ENCODE measurements at places on chromosomes 1 and 21.

- DNase-seq, result no peak
Observed at GRCh38 chr1:178483251-178483957, 13.4 kb downstream of the CLEC20A start.

GRCh38 chr1:197973206-197973605 lies 56.0 kb downstream of the LHX9 start:
- no peak for DNase-seq

GRCh38 chr21:36734367-36735200 lies 35.7 kb downstream of the SIM2 start:
- DNase-seq, result no peak

DNA sequence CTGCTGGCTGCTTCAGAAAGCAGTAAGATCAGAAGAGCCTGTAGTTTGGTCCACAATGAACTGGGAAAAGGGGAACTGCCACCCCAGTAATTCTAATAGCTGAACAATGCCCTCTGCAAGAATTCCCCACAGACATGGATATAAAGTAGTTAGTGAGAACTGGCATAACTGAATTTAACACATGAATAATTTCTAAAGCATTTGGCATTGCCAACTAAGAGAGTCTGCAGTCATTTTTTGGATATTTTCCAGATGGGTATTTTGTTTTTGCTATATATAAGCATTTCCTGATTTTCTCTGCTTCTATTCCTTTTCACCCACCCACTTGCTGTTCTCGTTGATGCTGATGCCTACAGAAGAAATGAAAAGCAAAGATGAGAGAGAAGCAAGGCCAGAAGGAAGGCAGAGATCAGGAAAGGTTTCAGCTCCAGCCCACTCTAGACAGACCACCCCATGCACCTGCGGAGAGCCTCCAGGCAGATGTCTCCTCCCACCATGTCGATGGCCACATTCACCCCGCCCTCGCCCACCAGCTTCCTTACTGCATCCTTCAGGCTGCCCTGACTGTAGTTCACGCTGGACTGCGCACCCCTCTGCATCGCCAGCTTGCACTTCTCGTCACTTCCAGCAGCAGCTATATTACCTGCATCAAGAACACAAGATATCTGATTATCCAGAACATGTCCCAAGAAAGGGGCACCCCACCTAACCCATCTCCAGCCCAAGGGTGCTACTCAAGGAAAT lies 55.9 kb upstream of the SEC16B start:
- no peak for DNase-seq

GRCh38 chr1:86339906-86340305 lies 56.2 kb downstream of the ODF2L start:
- DNase-seq, result no peak

DNA sequence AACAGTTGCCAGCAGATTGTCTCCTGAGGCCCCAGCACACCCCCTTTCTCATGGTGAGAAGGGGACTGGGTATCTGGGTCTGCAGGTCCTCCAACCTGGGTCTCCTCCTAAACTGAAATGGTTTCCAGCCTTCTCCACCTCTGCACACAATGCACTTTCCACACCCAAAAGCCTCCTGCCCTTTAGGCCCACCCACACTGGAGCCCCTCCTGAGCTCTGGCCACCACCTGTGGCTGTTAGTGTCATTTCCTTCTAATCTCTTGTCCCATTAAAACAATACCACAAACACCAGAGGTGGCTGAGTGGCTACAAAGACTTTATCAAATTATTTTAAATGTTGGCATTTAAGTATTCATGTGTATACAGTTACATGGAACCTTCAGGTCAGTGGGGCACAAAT lies 11.5 kb downstream of the GPR3 start:
- DNase-seq, result no peak

DNA sequence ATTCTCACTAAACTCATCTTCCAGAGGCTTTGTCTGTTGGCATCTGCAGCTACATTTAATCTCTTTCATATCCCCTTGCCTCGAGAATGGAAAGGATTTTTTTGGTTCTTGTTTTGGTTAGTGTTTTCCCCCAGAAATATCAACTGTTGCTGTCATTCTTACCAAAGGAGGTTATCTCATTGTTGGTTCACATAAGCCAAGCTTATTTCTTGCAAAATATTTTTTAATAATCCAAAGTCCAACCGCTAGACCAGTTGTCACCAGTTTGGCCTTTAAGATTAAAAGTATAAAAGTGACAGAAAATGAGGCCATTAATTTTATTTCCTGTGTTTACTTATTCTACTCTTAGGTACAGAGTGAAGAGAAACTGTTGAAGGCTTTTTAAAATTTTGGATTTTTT lies 66.5 kb upstream of the PROX1 start:
- no peak for DNase-seq

All from GM19239 (cell line).